Endothelial cell of umbilical vein (primary cell): ENCODE measurements at places on chromosomes 16 and 17. TPM values are rescaled to one million over a fixed set of nuclear protein-coding genes. Genes with fewer than 3 reads are reported as not detected.

DNA sequence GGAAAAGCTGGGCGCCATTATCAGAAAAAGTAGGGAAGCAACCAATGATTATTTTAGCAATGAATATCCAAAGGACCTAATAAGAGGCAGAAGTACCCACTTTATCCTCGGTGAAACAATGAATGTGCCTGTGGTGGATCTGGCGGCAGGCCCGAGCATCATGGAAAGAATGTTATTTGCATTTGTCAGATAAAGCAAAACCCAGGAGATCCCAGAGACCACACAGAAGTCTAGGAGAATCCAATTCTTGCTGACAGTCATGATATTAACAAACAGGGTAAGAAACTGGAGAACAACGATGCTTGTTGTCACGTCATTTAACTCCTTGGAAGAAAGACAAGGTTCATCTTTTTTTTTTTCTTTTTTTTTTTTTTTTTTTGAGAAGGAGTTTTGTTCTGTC lies 12.0 kb upstream of the TNRC6A start:
- no peak for DNase-seq

DNA sequence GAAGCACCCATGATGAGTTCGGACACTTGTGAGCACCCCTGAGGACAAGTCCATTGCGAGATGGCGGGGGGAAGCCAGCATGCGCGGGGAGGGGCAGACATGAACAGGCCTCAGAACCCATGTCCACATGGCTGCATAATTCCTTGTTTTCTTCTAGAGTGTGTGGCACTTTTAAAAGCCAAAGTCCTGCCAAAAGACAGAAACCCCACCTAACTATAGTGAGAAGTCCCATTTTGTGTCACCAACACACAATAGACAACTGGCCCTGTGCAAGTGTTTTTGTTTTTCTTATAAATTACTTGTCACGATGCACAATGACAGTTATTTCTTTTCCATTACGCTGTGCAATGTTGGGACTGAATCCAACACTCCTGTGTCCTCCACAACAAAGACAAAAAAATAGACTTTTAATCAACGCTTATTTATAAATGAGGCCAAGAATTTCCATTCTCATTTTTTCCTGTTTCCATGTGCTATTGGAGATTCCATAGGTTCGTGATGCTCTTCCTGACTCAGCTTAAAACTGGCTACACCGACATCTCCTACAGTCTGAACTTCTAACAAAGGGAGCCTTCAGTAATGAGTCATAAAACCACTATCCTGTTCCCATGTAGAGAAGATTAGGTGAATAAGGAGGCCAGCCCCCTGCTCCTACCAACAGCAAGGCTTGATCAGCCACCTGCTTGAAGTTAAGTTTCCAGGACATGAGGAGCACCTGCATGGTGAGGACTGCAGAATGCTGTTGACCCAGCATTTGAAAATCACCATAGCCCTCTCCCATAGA lies 98.9 kb downstream of the ZNF423 start:
- DNase-seq = peak; percentile 14

GRCh38 chr17:32610943-32611342 lies 124.2 kb downstream of the CDK5R1 start:
- no peak for DNase-seq

DNA sequence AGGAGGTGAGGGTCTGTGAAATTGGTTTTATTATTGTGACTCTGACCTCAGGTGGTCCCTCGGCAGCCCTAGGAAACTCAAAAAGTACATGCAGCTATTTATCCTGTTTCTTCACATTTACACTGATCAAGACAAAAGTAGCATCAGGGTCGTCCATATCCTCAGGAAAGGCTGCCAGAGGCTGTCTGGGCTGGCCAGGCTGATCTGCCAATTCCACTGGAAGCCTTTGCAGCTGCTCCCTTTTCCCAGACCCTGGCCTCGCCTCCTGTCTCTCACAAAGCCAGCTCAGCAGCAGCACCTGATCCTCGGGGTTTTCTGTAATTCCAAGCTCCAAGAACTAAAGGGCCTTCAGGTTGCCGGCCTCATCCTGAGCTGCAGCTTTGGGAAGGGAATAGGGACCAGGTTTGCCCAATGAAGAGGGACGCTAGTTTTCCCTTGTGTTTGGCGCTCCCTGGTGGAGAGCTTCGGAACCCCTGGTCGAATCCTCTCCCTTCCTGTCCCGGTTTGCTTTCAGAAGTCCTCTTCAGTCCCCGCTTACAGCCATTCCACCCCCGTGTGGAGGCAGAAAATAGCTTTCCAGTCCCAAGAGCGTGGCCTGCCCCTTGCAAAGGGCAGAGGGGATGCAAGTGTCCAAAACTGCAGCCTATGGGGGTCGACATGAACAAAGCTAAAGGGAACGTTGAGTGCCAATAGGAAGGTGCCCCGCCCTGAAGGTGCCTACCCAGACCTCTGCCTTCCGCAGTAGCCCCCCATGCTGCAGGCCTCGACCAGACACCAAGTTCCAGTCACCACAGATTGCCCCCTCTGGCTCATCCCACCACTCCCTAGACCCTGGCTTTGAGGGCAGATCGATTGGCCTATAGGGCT lies 13.4 kb downstream of the MFSD6L start:
- peak; percentile 70 for DNase-seq

DNA sequence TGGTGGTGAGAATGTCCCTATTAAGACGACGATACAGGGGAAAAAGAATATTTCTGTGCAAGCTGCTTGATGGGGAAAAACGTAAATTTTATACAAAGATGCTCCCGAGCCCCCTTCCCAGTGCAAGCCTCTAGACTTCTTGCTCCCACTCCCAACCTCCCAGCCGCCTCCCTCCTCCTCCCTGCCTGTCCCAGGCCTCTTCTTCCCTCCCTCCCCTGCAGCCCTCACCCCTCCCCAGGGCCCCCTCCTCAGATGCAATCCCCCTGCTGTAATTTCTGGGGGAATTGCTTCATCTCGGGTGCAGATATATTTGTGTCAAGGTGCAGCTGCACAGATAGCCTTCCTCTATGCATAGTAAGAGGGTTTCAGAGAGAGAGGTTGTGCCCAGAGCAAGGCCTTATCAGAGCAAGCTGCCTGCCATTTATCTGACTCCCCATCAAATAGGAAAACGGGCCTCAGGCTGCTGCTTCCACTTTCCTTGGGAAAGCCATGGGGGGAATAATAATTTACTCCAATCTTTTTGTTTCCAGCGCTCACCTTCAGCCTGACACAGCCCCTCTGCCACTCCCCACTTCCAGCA lies 47.4 kb upstream of the LHX1 start:
- DNase-seq = no peak

DNA sequence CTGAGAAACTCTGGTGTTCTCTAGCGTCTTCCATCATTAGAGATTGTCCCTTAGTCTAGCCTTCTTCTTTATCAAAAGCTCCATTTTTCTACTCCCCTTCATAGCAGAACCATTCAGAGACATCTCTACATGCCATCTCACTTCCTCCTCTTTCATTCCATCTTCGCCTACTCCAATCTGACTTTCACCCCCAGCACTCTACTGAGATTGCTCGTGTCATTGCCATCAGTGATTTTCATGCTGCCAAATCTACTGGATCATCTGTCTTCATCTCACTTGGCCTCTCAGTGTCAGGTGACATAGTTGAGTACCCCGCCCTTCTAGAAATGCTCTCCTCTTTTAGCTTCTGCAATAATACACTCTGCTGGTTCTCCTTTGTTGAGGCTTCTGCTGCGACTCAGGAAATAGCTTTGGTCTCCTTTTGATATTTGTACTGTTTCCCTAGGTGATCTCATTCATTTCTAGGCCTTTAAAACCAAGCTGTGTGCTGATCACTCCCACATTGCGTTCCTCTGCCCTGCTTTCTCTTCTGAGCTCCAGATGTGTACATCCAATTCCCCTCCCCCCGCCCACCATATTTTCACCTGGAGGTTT lies 119.1 kb downstream of the FTO start:
- DNase-seq = peak; percentile 46

GRCh38 chr16:49365711-49366509 lies 7.7 kb upstream of the C16orf78 start:
- DNase-seq = no peak

SPAG9 gene
- polyA plus RNA-seq = 13.1 and 16.5 TPM in 2 replicates

CHST5 gene
- 0.16 and 0.23 TPM in 2 replicates for polyA plus RNA-seq

TSNAXIP1 gene
- 1.0 and 1.2 TPM in 2 replicates for polyA plus RNA-seq
